Panc1 (cell line): ENCODE measurements at places on chromosomes 1 and 21. TPM values are rescaled to one million over a fixed set of nuclear protein-coding genes. Genes with fewer than 3 reads are reported as not detected.

DNA sequence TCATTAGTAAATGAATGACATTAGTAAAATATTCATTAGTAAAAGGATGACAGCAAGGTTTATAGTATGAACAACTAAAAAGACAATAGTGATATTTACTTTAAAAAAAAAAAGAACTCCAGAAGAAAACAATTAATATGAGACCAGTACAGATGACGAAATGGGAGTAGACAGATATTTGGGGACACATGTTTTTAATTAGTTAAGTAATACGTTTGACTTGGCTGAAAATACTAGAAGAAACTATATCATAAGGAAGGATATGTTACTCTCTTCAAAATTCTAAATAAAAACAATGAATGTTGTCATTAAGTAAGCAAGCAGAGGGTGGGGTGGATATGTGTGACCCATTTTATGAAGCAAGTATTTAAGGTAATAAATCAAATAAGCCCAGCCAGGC lies 61.9 kb downstream of the GPATCH2 start:
- H3K4me3 ChIP-seq = no peak overlapping the region
- DNase-seq = no peak
- no peaks in the 10 kb centered on the region for H3K27me3 ChIP-seq
- no peak overlapping the region for H3K27ac ChIP-seq
- H3K36me3 ChIP-seq = no peaks in the 10 kb centered on the region
- no peaks in the 10 kb centered on the region for H3K4me1 ChIP-seq

The DMBX1 gene
- total RNA-seq = 0.05 TPM

The ATP1A4 gene
- not detected for total RNA-seq

DNA sequence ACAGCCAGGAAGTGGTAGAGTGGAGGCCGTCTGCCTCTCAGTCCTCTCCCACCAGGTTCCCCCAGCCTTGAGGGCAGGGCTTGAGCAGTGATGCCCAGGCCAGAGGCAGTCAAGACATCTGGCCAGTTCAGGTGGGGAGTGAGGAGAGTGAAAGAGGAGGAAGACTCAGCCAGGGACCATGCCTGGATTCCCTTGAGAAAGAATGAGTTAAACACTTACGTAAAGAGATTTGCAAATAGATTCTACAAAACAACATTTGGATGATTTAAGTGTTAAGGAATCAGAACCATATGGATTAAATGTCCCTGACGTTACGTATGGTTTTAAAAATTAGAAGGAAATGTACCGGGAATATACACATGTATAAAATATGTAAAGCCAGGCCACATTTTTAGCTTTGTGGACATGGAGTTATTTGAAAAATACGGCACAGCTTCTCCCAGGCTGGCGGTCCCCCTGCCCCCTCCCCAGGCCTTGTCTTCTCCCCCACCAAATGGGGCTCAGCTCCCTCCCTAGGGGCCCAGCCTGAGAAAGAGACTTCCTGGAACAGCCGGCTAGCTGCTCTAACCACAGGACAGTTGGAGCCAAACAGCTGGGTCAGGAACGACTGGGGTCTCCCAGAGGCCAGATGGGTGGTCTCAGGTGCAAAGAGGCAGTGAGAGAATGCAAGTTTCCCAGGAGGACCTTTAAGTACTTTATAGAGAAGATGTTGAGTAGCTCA lies 188.3 kb upstream of the EDN2 start:
- no peak overlapping the region for H3K4me3 ChIP-seq
- H3K27ac ChIP-seq = peak overlapping the region; percentile 39; the same call in 1 of the 2 replicates
- DNase-seq = no peak

- H3K36me3 ChIP-seq = no peaks in the 10 kb centered on the region
- no peak overlapping the region for H3K27ac ChIP-seq
- H3K4me1 ChIP-seq = no peaks in the 10 kb centered on the region
- DNase-seq = no peak
These were observed 99.5 kb downstream of the C4BPA start for GRCh38 chr1:207203541-207203940.

DNA sequence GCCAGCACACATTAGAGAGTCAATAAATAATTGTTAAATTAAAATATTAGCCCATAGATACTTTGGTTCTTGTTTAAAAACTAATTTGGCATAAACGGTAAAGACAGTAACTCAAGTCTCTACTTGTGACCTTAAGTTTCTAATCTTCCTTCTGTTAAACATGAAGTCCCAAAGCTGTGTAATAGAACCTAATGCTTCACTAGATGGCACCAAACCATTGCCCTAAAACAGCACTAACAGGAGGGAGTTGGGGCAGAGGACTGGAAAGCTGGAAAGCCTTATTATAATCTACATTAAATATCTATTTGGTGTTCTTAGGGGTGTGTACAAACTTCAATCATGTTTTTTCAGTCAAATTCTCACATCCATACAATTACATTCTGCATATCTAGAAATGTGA lies 176.7 kb downstream of the OLFM3 start:
- H3K27me3 ChIP-seq = no peaks in the 10 kb centered on the region
- no peak overlapping the region for H3K27ac ChIP-seq
- DNase-seq = no peak
- H3K36me3 ChIP-seq = no peaks in the 10 kb centered on the region
- H3K4me3 ChIP-seq = no peak overlapping the region

The TAF5L gene
- 23.8 TPM for total RNA-seq

The OR6K3 gene
- not detected for total RNA-seq

- no peak overlapping the region for H3K27ac ChIP-seq
- no peaks in the 10 kb centered on the region for H3K4me1 ChIP-seq
- H3K27me3 ChIP-seq = no peaks in the 10 kb centered on the region
- H3K4me3 ChIP-seq = no peak overlapping the region
These were observed 95.1 kb upstream of the WLS start for GRCh38 chr1:68327414-68327813.

The FCMR gene
- total RNA-seq = 0.41 TPM

GRCh38 chr1:179588425-179589024 lies 3.1 kb upstream of the TDRD5 start:
- H3K27ac ChIP-seq = no peak overlapping the region
- no peak for DNase-seq
- H3K4me1 ChIP-seq = peaks cover 8% of the 10 kb centered on the region
- no peak overlapping the region for H3K4me3 ChIP-seq
- peaks cover 17% of the 10 kb centered on the region for H3K27me3 ChIP-seq

The GBP6 gene
- total RNA-seq = not detected

GRCh38 chr1:36142121-36142520 lies 7.2 kb downstream of the TRAPPC3 start:
- H3K27me3 ChIP-seq = no peaks in the 10 kb centered on the region
- no peak overlapping the region for H3K4me3 ChIP-seq
- no peak for DNase-seq
- no peak overlapping the region for H3K27ac ChIP-seq
- H3K4me1 ChIP-seq = no peaks in the 10 kb centered on the region

The MCOLN3 gene
- total RNA-seq = 14.2 TPM

- H3K27ac ChIP-seq = no peak overlapping the region
- H3K4me1 ChIP-seq = no peaks in the 10 kb centered on the region
- peaks cover 1% of the 10 kb centered on the region; the same call in 1 of the 2 replicates for H3K27me3 ChIP-seq
- DNase-seq = no peak
- H3K36me3 ChIP-seq = no peaks in the 10 kb centered on the region
- no peak overlapping the region for H3K4me3 ChIP-seq
These were observed 77.6 kb upstream of the CD1D start for GRCh38 chr1:158102881-158103674.

DNA sequence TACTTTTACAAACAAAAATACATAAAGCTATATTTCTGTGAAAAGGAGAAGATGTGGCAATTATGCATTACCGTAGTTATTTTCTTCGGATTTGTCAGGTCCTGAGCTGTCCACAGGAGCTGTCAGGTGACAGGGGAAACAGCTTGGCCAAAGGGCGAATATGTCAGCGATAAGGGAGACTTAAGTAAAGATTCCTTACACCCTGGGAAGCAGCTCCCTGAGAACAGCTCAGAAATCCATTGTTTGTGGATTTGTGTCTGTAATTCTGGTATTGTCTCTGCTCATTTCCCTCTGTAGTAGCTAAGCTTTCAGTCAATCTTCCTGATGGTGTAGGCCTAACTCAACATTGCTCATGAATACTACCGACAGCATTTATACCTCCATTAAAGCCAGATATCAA lies 7.1 kb upstream of the CD34 start:
- peaks cover 5% of the 10 kb centered on the region for H3K27me3 ChIP-seq
- no peaks in the 10 kb centered on the region for H3K4me1 ChIP-seq
- DNase-seq = no peak
- H3K27ac ChIP-seq = no peak overlapping the region
- H3K4me3 ChIP-seq = no peak overlapping the region

The ALPL gene
- total RNA-seq = 0.82 TPM

DNA sequence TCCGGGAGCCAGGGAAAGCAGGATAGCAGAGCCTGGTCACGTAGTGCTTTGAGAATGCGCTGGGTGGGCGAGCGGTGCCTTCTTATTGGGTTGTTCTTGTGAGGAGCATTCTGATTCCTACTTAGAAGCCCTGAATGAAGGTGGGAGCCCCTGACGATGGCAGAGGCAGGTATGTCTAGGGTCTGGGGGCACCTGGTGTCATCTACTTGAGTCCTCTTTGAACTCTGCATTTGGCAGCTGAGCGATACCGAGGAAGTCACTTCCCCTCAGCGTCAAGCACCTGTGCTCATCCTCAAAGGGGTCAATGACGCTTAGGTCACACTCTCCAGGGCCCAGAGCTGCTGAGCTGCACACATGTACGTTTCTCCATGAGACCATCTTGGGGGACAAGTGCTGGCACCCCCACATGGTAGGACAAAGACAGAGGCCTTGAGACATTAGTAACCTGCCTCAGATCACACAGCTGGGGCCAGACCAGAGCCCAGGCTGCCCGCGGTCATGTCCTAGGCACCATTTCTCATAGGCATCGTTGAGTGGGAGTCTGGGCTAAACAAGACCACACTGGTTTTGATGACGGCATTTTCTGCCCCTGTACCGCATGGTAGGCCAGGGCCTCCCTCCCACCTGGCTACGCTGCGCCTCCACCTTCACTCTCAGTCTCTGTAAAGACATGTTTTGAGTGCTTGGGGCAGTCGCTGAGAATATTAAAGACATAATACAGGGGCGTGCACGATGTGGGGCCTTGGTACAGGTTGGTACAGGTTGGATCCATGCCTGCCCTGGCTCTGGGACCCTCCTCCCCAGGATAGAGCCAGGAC lies 69.1 kb upstream of the ABCG1 start:
- H3K4me1 ChIP-seq = no peaks in the 10 kb centered on the region; the same call in 1 of the 2 replicates
- H3K4me3 ChIP-seq = no peak overlapping the region
- no peaks in the 10 kb centered on the region for H3K36me3 ChIP-seq
- DNase-seq = no peak
- H3K27ac ChIP-seq = no peak overlapping the region

The RNF186 gene
- not detected for total RNA-seq

GRCh38 chr1:78383923-78384322 lies 106.9 kb upstream of the PTGFR start:
- DNase-seq = no peak
- H3K4me3 ChIP-seq = no peak overlapping the region
- no peak overlapping the region for H3K27ac ChIP-seq
- no peaks in the 10 kb centered on the region for H3K36me3 ChIP-seq

DNA sequence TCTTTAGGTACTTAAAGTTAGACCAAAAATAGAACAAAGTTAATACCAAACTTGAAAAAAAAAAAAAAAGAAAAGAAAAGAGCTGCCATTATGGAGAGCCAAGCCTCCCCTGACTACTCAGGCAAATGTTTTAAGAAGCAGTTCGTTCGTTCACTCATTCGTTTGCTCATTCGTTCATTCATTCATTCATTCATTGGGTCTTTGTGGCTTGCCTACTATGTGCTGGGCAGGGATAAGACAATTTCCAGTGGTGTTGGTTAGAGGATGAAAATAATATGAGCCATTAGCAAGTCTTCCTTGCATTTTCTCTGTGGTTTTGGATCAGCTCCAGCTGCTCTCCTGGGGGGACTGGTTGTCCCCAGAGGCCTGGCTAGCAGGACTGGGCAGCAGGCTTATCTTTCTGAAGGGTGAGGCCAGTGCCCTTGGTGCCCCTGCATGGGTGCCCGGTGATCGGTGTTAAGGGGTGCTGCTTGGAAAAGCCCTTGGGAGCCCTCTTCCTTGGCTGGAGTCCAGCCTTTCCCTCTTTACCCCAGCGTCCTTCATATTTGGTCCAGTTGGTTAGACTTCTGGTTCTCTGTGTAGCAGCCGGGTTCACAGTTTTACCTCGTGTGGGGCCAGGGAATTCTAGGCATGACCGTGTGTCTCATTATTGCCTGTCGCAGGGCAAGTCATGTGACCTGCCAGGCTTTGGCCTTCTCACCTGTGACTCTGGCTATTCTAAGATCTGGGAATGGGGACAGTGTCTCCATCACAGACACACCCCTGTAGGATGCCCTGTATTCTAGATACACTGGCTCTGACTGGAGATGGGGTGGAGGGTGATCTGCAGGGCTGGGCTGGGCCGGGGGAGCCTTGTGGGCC lies 32.8 kb downstream of the LHX4 start:
- no peaks in the 10 kb centered on the region for H3K4me1 ChIP-seq
- H3K27ac ChIP-seq = no peak overlapping the region
- DNase-seq = no peak

- H3K36me3 ChIP-seq = no peaks in the 10 kb centered on the region
- no peak overlapping the region for H3K4me3 ChIP-seq
- DNase-seq = no peak
- H3K27ac ChIP-seq = no peak overlapping the region
- no peaks in the 10 kb centered on the region for H3K27me3 ChIP-seq
These were observed 2.7 kb downstream of the BGLAP start for GRCh38 chr1:156244712-156245111.

GRCh38 chr1:234601301-234602017 lies 8.5 kb downstream of the IRF2BP2 start:
- H3K27ac ChIP-seq = peak overlapping the region; percentile 99
- peaks cover 47% of the 10 kb centered on the region for H3K4me1 ChIP-seq
- no peaks in the 10 kb centered on the region for H3K27me3 ChIP-seq
- H3K36me3 ChIP-seq = peaks cover 36% of the 10 kb centered on the region
- peak overlapping the region; percentile 96; the same call in 1 of the 2 replicates for H3K4me3 ChIP-seq

The ELF3 gene
- 126 TPM for total RNA-seq

DNA sequence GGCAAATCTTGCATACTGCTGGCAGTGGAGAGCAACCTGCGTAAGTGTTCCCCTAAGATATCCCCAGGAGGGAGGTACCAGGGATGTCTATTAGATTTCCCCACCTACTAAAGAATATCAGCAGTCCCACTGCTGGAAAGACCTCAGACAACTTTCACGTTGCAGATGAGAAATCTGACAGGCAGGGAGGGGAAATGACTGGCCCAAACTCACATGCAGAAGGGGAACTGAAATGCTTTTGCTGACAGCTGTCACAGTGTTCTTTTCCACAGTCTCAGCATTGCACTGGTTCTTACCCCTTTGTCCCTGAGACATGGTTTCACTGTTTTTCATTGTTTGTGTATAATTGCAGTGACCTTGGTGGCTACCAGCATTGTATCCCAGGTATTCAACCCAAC lies 84.8 kb upstream of the ATP1A1 start:
- DNase-seq = no peak
- no peak overlapping the region for H3K4me3 ChIP-seq
- H3K4me1 ChIP-seq = no peaks in the 10 kb centered on the region
- H3K27me3 ChIP-seq = no peaks in the 10 kb centered on the region

GRCh38 chr1:175968486-175969172 lies 225.2 kb upstream of the TNR start:
- H3K27ac ChIP-seq = no peak overlapping the region
- H3K27me3 ChIP-seq = no peaks in the 10 kb centered on the region
- H3K36me3 ChIP-seq = no peaks in the 10 kb centered on the region
- H3K4me1 ChIP-seq = no peaks in the 10 kb centered on the region
- no peak for DNase-seq

- H3K4me1 ChIP-seq = no peaks in the 10 kb centered on the region
- H3K36me3 ChIP-seq = no peaks in the 10 kb centered on the region
- no peaks in the 10 kb centered on the region for H3K27me3 ChIP-seq
- no peak for DNase-seq
- no peak overlapping the region for H3K27ac ChIP-seq
These were observed 67.2 kb downstream of the NAV1 start for GRCh38 chr1:201606096-201606495.

GRCh38 chr1:8455700-8456307 lies 137.9 kb downstream of the SLC45A1 start:
- no peak overlapping the region for H3K4me3 ChIP-seq
- no peak for DNase-seq
